Stimulated activated CD4-positive, alpha-beta T cell treated with anti-CD3 and anti-CD28 coated beads, TNF-alpha, amount 100 ng/mL, for 24 hours (primary cell): ENCODE measurements at places on chromosomes 3 and 15.

DNA sequence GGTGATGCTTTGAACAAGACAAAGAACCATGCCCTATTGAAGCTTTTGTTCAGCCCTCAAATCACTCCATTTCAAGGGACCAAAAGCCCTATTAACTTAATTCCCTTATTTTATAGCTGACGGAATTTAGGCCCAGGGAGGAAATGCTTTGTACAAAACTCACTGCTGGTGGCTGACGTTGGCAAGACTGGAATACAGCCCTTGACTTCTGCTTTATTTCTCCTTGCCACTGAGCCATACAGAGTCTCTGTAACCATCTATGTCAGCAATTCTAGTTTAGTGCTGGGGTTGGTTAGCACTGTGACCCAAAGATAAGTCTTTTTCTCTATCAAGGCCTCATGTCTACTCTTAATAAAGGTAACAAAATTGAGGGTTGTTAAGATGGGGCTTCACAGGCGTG, 316.1 kb upstream of the TPRG1 start:
- no peak for DNase-seq

- DNase-seq = no peak
These were observed 15.1 kb upstream of the TMEM158 start for GRCh38 chr3:45241206-45241605.

- DNase-seq = no peak
These were observed 38.3 kb downstream of the CPN2 start for GRCh38 chr3:194312743-194313281.

GRCh38 chr3:71783152-71783551, 1.8 kb downstream of the PROK2 start:
- DNase-seq = no peak

DNA sequence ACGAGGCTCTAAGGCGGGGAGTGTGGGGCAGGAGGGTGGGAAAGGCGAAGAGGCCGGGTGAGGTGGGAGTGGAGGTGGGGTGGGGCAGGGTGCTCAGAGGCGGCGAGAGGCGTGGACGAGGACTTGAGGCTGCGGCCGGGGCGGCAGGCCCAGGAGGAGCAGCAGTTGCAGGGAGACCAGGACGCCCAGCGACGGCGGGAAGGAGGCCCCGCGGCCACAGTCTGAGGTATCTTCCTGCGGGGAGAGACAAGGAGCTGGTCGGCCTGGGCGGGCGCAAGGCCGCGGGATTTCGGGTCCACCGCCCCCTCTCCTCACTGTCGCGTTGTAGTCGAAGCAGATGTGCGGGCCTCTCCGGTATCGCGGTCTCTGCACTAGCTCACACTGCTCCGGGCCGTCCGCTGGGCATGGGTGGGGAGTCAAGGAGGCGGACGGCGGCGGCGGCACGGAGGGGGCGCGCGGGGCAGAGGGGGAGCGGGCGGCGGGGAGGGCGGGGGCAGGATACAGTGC, 5.3 kb upstream of the TMEM115 start:
- no peak for DNase-seq

GRCh38 chr3:177378168-177378567, 180.9 kb upstream of the TBL1XR1 start:
- DNase-seq = no peak

GRCh38 chr3:148937467-148938255, 53.7 kb upstream of the GYG1 start:
- no peak for DNase-seq

- no peak for DNase-seq
These were observed 6.1 kb upstream of the HDAC11 start for GRCh38 chr3:13474021-13474420.

GRCh38 chr3:141378556-141378955, 10.3 kb downstream of the ZBTB38 start:
- DNase-seq = no peak

DNA sequence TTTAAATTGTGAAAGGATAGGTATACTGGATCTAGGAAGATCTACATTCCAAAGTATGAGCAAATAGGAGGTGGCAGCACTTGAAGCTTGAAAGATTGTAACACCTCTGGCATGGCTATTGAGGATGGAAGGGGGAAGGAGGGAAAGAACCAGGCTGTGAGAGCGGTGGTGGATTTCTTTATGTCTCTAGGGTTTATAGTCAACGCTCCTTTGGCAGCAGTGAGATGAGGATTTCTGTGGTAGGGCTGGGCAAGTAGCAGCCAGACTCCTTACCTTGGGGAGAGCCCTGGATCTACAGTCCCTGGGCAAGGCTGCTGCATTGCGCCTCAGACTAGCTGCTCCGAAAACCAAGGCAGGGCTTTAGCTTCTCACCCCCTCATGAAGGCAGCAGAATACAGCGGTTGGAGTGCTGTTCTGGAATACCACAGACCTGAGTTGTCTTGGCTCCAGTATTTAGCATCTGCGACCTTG, 53.2 kb downstream of the MEF2A start:
- no peak for DNase-seq

- no peak for DNase-seq
These were observed 80.4 kb upstream of the TCF12 start for GRCh38 chr15:56838085-56838484.

DNA sequence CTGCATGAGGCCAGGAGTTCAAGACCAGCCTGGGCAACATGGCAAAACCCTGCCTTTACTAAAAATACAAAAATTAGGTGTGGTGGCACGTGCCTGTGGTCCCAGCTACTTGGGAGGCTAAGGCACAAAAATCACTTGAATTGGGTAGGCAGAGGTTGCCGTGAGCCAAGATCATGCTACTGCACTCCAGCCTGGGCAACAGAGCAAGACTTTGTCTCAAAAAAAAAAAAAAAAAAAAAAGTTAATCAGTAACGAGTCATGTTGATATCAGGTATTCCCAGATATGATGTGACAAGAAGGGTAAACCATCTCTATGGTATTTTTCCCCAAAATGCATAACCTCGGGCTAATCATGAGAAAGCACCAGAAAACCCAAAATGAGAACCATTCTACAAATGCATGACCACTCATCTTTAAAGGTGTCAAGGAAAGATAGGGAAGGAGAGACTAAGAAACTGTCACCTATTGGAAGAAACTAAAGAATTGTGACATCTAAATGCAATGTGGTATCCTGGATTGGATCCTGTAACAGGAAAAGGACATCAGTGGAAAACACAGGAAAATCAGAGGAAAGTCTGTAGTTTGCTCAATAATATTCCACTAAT, 66.5 kb upstream of the MAP4 start:
- no peak for DNase-seq
